Fibroblast of villous mesenchyme (primary cell): ENCODE measurements at places on chromosomes 2 and 18. TPM values are rescaled to one million over a fixed set of nuclear protein-coding genes. Genes with fewer than 3 reads are reported as not detected.

The LYG1 gene
- 0.32 and 0.43 TPM in 2 replicates for total RNA-seq

DNA sequence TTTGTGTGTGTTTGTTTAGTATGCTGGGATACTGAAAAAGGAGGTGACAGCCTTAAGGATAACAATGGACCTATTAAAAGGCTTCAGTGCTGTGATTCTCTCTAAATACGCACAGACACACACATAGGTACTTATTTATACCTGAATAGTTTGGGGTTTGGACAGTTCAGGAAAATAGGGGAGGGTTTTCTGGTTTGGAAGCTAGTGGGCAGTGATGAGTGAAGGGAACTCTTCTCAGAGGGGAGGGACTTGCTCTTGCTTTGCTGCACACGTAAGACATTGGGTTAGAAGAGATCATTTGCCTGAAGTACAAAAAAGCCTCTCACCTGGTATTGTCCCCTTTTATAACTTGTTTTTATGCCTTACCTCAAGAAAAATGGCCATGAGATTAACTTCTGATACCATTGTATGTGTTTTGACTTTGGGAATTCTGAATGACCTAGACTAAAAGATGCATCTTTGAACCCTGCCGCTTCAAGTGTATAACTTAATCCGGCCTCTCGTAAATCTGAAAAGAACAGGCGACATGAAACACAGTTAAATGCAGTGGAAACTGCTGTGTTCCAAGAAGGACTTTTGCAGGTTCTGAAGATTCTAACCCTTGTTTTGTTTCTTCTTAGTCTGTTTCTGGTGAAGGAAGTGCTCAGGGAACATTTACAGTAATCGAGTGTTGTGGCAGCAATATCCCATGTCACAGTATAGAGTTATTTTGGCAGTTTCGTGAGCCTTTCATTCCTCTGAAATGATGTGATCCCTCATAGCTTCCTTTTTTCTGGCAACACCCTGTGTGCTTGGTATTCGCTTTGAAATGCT, 2.5 kb downstream of the CRIM1 start:
- DNase-seq, result peak; percentile 82

- DNase-seq, result no peak
These were observed 36.9 kb downstream of the HJURP start for GRCh38 chr2:233817361-233817911.

- DNase-seq, result peak; percentile 45
These were observed 266.5 kb downstream of the KLHL29 start for GRCh38 chr2:23651187-23652080.

DNA sequence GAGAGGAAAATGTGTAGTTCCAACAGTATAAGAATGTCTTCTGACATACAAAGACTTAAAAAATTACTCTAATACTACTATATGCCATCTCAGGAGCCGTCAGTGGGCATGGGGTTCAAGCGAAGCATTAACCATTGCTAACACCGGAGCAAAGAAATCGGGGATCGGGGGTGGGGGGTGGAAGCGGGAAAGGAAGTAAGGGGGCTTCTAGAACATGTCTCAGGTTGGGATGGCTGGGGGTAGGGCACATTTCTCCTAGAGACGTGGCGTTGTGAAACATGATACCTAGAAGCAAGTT, 702 bp downstream of the LMAN1 start:
- peak; percentile 85 for DNase-seq

GRCh38 chr2:108893277-108893676, 95.7 kb downstream of the EDAR start:
- DNase-seq, result no peak

GRCh38 chr18:31079973-31080372, 22.2 kb downstream of the DSC2 start:
- no peak for DNase-seq
